ENCODE measurements at places on chromosomes 6 and 20.

GRCh38 chr20:51372176-51372803 is 170.2 kb downstream of the NFATC2 start:
- ATAC-seq, result peak; percentile 81

GRCh38 chr6:150866991-150867501 is 1.5 kb downstream of the MTHFD1L start:
- ATAC-seq, result no peak

- no peak for ATAC-seq
Observed at GRCh38 chr6:18213439-18213838, 50.9 kb downstream of the DEK start.

DNA sequence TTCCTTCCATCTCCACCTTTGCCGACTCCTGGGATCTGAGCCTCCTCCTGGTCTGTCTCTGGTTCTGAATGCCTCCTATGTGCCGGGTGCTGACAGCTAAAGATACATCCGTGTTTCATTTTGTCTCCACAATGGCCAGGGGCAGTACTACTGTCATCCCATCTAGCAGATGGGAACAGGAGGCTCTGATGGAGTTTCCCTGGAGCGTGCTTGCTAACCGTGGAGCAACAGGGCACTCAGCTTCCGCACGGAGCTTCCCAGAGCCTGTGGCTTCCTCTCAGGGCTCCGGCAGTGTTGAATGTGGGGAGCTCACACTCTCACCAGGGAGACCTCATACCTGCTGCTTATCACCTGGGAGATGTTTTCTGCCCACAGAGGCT is 11.9 kb upstream of the NPBWR2 start:
- no peak for ATAC-seq

DNA sequence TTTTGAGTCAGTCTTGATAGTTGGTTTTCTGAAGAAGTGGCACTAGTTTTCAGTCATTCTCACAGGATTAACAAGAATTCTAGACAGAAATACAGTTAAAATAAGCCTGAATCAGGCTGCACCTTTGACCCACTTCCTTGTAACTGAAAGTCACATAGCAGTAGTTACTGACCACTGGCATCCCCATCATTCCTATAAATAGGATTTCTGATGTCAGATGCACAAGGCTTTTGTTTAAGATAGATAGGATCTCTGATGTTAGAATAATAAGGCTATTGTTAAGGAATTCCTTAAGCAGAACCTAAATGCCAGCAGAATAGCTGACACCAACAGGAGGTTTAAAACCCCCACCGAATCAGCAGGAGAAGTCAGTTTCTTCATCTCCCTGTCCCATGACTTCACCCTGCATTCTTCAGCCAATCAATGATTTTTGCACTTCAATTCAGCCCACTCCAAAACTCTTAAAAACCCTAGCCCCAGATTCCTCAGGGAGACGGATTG is 30.6 kb upstream of the ZBTB24 start:
- no peak for ATAC-seq

DNA sequence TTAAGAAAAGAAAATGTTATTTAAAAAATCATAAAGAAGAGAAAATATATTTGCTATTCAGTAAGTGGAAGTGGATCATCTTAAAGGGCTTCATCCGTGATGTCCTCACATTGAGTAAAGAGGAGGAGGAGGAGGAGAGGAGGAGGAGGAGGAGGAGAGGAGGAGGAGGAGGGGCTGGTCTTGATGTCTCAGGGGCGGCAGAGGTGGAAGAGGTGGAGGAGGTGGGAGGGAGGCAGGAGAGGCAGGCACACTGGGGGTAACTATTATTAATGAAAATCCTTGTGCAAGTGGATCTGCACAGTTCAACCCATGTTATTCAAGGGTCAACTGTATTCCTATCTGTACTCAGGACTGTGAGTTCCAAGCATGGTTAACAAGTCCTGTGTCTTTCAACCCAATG is 47.0 kb upstream of the EDN1 start:
- no peak for ATAC-seq

- ATAC-seq, result no peak
Observed at GRCh38 chr20:31815408-31816188, 3.6 kb upstream of the MYLK2 start.

GRCh38 chr6:143652841-143653331 is 24.9 kb upstream of the PHACTR2 start:
- no peak for ATAC-seq

GRCh38 chr6:10954590-10955010 is 67.7 kb downstream of the SYCP2L start:
- ATAC-seq, result no peak

GRCh38 chr6:108875161-108875555 is 26.9 kb downstream of the ARMC2 start:
- peak; percentile 11 for ATAC-seq

GRCh38 chr6:31697555-31697954 is 5.6 kb downstream of the ABHD16A start:
- ATAC-seq, result peak; percentile 60

GRCh38 chr20:8061861-8062518 is 42.4 kb upstream of the TMX4 start:
- no peak for ATAC-seq

DNA sequence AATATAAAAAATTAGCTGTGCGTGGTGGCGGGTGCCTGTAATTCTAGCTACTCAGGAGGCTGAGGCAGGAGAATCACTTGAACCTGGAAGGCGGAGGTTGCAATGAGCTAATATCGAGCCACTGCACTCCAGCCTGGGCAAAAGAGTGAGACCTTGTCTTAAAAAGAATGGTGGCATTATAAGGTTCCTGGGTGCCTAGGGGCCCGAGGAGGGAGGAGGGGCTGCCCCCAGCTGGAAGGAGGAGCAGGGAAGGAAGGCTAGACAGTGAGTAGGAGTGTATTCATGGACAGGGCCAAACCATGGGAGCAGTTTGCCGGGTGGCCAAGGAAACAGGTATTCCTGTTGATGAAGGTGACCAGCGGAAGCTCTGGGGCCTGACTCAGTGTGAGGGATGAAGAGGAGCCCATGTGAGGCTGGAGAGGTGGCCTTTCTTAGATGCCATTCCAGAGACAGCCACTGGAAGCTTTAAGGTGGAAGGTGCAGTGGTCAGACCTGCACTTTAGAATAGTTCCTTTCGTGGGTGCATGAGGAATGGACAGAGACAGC is 24.2 kb downstream of the MANBAL start:
- no peak for ATAC-seq

DNA sequence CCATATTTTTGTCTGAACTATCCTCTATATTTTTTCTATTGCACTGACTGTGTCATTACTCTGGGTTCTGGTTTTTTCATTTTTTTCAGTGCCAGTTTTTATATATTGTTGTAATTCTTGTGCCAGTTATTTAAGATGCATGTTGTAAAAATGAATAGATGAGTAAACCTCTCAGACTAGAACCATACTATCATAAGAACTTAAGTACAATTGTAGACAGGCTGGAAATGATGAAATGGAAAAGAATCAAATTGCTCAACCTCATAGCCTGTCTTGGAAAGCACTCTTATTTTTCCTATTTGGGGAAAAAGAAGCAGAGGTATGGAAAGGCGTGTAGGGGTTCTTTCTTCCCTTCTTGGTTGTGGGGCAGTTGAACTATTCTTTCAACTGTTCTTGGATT is 30.2 kb downstream of the PANK2 start:
- no peak for ATAC-seq

- no peak for ATAC-seq
Observed at GRCh38 chr6:17012421-17013225, 89.2 kb upstream of the STMND1 start.

DNA sequence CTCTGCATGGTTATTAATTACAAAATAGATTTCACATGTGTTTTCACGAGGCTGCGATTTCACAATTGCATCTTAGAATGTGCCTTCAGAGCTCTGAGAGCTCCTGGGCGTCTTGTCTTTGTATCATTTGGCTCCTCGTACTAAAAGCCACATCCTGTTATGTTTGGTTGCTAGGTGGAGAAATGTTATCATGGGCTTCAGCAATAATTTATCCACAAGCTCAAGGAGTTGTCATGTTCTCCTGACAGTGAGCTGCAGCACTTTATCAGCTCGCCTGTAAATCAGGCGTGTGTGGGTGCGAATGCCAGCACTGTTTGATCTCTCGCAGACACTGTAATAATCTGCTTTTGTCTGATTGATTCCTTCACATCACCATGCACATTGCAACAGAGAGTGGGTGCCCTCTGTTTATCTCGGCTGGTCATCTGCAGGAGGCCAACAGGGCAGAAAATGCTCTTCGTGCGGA is 218.6 kb upstream of the ZFP64 start:
- peak; percentile 50 for ATAC-seq

GRCh38 chr6:68635706-68636513 is 828 bp downstream of the ADGRB3 start:
- ATAC-seq, result no peak

GRCh38 chr6:41636833-41637193 is 1.5 kb upstream of the MDFI start:
- no peak for ATAC-seq

DNA sequence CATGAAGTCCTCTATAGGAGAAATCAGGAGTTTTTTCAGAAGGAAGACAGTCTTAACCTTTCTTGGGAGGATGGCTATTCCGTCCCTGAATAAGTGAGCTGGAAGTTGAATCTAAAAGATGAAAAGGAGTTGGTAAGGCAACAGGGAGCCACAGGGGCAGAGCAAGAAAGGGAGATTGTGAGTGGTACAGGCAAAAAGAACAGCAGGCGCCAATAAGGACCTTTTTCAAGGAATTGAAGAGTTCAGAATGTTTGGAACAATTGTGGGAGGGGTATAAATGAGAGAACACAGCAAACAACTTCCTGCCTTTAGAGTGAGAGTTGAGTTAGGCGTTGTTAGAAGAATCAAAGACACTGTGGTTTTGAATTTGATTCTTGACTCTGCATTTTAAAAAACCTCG is 1003.7 kb downstream of the EPHA7 start:
- ATAC-seq, result no peak

- no peak for ATAC-seq
Observed at GRCh38 chr6:111871725-111872400, 1.4 kb downstream of the FYN start.

GRCh38 chr20:53847837-53848170 is 222.6 kb downstream of the BCAS1 start:
- ATAC-seq, result no peak

DNA sequence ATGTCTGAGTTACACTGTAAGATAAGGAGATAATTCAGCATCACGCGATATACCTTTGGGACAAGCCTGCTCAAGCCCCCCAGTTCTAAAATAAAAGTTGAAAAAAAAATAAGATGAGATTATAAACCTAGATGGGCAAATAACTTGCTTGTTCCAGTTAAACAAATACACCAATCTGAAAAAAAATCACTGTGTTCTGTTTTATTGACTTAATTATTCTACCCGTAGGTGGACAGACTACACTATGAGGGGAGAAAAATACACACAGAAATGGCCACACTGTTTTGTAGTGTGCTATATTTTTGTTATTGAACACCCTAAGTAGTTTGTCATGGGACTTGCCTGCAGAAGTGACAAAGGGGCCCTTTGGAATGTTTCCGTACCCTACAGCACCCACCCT is 70.9 kb downstream of the CRYBG1 start:
- ATAC-seq, result no peak

DNA sequence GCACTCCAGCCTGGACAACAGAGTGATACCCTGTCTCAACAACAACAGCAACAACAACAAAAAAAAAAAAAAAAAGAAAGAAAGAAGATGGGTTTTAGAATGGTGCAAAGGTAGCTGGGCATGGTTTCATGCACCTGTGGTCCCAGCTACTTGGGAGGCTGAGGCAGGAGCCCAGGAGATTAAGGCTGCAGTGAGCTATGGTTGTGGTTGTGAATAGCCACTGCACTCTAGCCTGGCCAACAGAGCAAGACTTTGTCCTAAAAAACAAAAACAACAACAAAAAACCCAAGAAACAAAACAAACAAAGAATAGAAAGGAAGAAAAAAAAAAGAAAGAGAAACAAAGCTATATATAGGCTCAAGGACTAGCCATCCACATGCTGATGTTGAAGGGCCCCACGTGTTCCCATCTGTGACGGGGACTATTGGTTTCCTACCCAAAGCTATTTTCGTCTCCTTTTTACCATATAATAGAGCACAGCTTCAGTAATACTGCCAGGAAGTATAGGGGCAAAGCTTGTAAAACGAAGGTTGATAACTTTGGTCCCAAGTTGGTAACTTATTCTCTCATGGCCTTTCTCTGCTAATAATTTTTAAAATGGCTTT is 7.9 kb upstream of the EEF1E1 start:
- no peak for ATAC-seq

- ATAC-seq, result no peak
Observed at GRCh38 chr20:13264907-13265306, 43.8 kb downstream of the ISM1 start.

DNA sequence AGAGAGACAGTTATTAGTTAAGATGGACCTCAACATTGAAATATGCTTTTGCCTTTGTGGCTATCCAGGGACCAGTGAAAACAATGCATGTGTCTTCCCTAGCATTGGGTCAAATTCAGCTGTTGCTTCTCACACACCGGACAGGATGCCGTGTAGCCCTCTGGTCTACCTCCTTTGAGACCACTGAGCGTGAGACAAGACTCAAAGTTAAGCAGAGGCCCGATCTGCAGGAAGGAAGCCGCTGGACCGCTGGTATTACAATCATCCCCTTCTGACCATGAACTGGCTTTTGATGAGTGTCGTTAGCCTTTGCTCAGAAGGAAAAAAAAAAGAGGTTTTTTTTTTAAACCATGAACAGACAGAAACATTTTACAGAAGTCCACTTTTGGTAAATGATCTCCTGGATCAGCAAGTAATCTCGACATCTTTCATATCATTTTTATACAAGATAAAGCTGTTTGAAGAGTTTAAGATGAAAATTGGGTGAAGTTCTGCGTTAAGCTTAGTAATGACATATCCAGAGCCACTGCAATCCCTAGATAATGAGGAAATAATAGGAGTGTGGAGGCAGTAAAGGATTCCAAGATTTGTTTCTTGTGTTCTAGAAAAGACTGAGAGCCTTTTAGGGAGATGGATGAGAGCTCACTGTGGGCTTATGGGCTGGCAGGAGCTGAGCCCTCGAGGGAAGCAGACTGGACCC is 622.8 kb downstream of the QKI start:
- no peak for ATAC-seq

DNA sequence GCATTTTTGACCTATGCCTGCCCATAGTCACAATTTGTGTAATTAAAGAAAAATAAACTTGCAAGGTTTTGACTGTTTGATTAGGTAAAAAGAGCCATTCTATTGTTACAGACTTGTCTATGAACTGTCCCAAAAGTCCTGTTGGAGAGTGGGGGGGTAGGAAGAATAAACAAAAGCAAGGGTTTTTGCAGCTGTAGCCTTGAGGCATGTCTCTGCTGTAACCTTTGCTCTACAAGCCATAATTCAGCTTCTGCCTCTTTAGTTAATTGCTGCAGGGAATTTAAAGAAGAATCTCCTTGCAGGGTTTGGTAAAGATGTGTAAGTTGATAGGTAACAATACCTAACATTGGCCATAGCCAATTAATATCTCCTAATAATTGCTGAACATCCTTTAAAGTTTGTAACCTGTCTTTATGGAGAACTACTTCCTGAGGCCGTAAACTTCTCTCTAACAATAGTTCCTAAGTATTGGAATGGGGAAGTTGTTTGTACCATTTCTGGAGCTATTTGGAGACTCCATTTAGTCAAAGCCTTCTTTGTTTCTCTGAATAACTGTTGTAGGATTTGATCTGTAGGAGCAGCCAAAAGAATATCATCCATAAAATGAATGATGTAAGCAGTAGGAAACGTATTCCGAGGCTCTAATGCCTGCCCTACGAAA is 7.9 kb upstream of the ABHD12 start:
- ATAC-seq, result no peak

GRCh38 chr6:112187736-112188135 is 66.6 kb downstream of the LAMA4 start:
- ATAC-seq, result no peak
